ENCODE measurements at places on chromosomes 7 and 10. TPM values are rescaled to one million over a fixed set of nuclear protein-coding genes. Genes with fewer than 3 reads are reported as not detected.

GRCh38 chr7:37320848-37321468 is 127.7 kb downstream of the ELMO1 start:
- peak; percentile 66 for DNase-seq

- DNase-seq = peak; percentile 53
Observed at GRCh38 chr10:15167411-15168290, 842 bp downstream of the NMT2 start.

- no peak for DNase-seq
Observed at GRCh38 chr10:130820880-130821482, 490.5 kb downstream of the TCERG1L start.

GRCh38 chr7:29127527-29127926 is 18.8 kb downstream of the CPVL start:
- DNase-seq = no peak

GRCh38 chr10:28215930-28216329 is 86.9 kb downstream of the MPP7 start:
- DNase-seq = peak; percentile 13

DNA sequence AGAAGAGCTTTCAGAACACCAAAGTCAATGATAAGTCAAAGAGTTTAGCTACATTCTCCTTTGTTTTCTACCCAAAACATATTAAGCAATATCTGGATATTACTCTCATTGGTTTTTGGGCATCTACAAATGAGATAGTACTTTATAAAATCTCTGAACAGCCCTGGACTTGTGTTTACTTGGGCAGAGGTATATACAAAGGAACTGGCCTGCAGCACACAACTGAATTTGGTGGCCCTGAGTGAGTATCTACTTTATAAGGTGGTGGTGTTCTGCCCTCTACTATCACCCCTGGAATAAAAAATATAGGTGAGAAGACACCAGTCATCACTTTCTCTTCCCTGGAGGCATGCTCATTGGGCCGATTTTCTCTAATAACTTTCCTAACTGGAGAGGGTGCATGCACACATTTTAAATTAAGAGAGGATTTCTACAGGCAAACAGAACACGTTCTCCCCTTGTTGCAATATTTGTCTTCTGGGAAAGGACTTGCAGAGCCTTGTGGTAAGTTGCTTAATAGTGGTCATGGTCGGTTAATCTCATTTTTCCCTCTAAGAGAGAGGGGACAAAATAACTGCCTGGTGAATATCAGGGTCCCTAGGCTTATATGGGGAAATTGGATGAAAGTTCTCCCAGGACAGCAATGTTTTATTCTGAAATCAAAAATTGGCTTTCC is 41.1 kb downstream of the OTUD1 start:
- no peak for DNase-seq

DNA sequence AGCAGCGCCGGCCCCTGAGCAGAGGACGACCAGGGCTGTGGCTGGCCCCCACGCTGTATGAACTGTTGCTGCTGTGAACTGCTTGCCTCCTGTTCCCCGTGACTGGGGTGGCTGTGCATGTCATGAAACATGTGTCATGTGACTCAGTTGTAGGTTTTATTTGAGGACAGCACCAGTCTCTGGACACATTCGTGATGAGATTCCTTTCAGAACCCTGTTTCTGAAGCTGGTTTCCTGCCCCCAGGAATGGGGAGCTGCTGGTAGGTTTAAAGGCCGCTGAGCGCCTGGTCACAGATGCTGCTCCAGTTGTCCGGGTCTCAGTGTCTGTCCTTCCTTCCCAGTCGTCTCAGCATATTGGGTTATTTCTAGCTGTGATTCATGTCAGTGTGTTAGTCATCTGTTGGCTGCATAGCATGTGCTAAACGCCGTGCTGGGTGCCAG is 79.1 kb upstream of the PPIF start:
- DNase-seq = peak; percentile 33

- no peak for DNase-seq
Observed at GRCh38 chr10:87613751-87614150, 45.9 kb upstream of the PAPSS2 start.

GRCh38 chr10:97704341-97704740 is 9.2 kb upstream of the MARVELD1 start:
- no peak for DNase-seq

GRCh38 chr7:46383605-46384004 is 462.5 kb upstream of the IGFBP3 start:
- DNase-seq = peak; percentile 76

GRCh38 chr10:49189422-49189821 is 1.2 kb upstream of the TMEM273 start:
- DNase-seq = no peak

GRCh38 chr7:5472432-5473315 is 49.0 kb upstream of the TNRC18 start:
- no peak for DNase-seq

DNA sequence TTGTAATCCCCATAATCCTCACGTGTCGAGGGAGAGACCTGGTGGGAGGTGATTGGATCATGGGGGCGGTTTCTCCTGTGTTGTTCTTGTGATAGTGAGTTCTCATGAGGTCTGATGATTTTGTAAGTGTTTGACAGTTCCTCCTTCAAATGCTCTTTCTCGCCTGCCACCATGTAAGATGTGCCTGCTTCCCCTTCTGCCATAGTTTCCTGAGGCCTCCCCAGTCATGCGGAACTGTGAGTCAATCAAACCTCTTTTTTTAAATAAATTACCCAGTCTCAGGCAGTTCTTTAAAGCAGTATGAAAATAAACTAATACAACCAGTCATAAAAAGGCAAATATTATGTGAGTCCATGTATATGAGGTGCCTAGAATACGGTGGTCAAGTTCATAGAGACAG is 87.5 kb downstream of the FRMD4A start:
- DNase-seq = no peak

- DNase-seq = no peak
Observed at GRCh38 chr7:98930921-98931320, 52.6 kb downstream of the TRRAP start.

- no peak for DNase-seq
Observed at GRCh38 chr10:51201947-51202346, 127.7 kb downstream of the PRKG1 start.

DNA sequence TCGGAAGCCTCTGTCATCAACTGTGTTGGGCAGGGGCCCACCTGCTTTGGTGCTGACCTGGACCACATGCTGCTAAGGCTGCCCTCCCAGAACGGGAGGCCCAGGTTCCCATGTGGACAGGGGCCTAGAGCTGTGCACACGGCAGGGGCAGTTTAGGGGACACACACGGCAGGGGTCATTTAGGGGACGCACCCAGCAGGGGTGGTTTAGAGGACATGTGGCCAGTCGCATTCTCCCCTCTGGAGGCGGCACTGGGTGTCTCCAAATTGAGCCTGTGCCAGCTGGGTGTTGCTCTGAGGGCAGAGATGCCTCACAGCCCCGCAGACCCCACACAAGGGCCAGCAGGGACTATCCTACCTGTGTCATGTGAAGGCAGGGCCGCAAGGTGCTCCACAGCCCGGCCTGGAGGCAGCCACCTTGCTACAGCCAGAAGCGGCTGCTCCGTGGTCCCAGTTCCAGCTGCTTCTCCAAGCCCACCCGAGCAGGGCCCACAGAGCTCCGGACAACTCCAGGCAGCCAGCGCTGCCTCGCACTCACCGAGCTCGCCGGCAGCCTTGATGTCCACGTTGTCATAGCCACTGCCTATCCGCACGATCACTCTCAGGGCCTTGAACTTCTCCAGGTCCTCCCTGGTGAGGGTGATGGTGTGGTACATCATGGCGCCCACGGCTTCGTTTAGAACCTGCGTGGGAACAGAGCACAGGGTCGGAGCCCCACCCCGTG is 60.7 kb downstream of the ZRANB1 start:
- DNase-seq = no peak

Gene CHST15
- 9.5 TPM for total RNA-seq

Gene WDR86
- total RNA-seq = 0.48 TPM

Gene GIMAP4
- not detected for total RNA-seq

Gene CELF2
- total RNA-seq = 0.24 TPM

Gene CHRM2
- 0.06 TPM for total RNA-seq

Gene TLX1
- total RNA-seq = not detected
